Mammary epithelial cell (primary cell): ENCODE measurements at places on chromosomes 5 and 9. TPM values are rescaled to one million over a fixed set of nuclear protein-coding genes. Genes with fewer than 3 reads are reported as not detected.

DNA sequence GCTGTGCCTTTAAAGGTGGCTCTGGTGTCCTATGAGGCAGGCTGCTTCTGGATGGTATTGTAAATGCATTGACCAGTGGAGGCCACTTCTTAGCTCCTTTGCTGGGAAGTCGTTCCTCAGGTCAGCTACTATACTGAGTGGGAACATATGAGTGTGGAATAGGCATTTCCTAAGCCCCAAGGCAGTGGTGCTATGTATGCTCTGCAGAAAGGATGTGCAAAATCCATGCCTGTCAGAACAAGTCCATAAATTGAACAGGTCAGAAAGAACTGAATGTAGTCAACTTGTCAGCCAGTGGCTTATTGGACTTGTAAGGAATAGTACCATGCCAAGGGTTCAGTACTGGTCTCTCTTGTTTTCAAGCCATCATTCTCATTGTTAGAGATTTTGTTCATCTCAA, 216.4 kb downstream of the CDH10 start:
- DNase-seq, result no peak

GRCh38 chr5:150120617-150121447, 34.5 kb upstream of the CSF1R start:
- no peak for DNase-seq

SPINK13 gene
- not detected for polyA plus RNA-seq

DNA sequence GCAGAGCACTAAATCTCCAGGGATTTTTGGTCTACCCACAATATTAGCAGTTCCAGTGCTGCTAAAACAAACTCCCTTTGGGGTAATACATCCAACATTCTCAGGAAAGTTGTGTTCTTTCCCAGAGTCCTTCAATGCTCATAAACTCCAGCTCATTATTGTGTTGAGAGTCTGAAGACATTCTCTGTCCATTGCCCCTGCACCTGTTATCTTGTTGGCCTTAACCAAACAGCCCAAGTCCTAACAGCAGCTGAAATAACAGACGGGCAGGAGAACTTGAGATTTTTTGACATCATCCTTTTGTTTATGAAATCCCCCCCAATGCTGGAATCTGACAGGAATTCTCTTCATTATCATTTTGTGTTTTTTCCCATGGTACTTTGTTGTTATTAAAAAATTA, 110.8 kb downstream of the PAPPA start:
- no peak for DNase-seq

ADAM19 gene
- polyA plus RNA-seq, result 32.3 TPM
